ENCODE measurements at places on chromosomes 6 and 20.

GRCh38 chr20:910132-910869 lies 5.8 kb downstream of the ANGPT4 start:
- no peak for DNase-seq

DNA sequence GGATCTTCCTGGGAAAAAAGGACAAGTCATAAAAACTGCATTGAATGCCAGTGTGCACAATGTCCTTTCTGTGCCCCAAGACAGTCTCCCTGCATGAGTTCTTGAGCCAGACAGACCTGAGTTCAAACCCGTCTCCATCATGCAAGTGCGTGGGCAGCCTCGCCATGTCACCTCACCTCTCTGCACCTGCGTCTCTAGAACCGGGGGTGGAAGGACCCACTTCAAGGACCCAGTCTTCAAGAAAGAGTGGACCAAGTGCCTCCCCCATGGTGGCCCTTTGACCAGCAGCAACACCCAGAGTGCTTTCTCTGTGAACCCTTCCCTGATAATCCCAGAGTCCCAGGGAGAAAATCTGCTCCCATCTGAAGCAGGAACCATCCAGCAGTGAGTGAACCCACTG lies 23.5 kb upstream of the ANGPT4 start:
- DNase-seq, result no peak

DNA sequence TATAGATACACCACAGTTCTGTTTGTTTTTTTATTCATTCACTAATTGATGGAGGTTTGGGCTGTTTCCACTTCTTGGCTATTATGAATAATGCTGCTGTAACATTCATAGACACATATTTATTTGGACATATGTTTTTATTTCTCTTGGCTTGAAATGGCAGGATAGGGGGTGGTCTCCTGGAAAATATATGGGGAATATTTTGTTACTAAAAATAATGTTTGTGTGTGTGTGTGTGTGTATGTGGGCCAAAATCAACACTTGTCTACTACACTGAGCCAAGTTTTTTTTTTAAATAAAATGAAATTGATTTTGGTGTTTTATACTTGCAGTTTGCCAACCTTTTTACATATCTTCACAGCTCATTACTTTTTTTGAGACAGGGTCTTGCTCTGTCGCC lies 264.4 kb upstream of the SULF2 start:
- peak; percentile 66 for DNase-seq

DNA sequence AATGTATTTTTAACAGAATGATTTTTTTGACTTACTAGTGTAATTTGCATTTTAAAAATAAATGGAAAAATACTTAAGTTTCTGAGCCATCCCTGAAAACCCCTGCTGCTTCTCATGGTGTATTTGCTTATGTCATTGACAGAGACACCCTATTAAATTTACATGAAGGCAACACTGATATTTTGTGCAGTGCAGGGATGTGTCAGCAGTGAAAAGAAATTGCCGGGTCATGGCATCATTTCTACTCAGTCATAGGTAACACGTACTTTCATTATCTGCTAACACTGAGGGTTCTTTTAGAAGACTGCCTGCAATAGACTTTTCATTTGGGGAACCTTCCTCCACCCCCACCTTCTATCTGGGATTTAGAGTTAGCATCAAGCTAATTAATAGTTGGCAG lies 136.7 kb upstream of the RNF217 start:
- DNase-seq, result no peak

GRCh38 chr6:165893431-165893830 lies 230.4 kb upstream of the PDE10A start:
- no peak for DNase-seq

DNA sequence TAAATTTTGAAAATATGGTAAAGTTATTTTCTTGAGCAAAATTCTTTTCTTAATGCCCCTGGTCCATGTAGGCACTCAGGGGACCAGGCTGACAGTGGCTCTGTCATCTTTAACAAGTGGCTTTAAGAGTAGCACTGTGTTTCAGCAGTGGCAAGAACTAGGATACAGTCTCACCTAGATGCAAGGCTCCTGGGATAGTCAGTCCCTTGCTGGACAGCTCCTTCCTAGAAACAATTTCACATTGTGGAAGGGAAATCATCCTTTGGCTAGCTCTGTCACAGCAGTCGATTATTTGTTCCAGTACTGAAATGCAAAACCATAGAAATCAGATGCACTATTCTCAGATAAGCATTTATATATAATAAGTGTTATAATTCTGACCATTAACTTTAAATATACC lies 175.4 kb upstream of the KCNQ5 start:
- DNase-seq, result no peak

- DNase-seq, result no peak
These were observed 16.5 kb downstream of the TNFAIP3 start for GRCh38 chr6:137883400-137884148.

DNA sequence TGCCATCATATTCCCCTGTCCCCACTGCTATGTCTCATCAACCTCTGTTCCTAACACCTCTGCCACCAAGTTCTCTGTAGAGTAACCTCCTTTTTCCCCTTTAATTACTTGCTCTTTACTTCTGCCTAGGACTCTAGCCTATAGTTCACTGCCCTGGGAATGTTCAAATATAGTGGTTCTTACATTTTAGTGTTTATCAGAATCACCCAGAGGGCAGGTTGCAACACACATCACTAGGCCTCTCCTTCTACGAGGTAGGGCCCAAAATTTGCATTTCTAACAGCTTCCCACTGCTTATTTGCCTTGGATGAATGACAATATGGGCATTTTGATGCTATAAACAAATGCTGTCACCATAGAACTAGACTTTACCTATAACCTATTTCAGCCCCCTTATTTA lies 23.1 kb upstream of the C6orf141 start:
- DNase-seq, result no peak

DNA sequence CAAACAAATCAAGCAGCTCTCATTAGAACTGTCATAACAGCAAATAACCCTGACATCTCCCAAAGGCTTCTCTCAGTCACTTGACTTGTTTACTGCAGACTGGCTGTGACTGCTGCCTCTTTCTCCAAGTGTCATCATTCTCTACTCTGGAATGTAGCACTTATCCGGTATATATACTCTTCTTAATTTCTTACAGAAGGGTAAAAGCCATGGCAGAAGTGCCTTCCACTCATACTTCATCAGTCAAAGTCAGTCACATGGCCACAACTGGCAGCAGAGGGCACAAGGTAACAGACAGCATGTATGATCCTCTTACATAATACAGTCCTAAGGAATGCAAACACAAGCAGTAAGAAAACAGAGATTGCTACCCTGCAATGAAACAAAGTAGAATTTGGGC lies 9.3 kb downstream of the NAPB start:
- no peak for DNase-seq

DNA sequence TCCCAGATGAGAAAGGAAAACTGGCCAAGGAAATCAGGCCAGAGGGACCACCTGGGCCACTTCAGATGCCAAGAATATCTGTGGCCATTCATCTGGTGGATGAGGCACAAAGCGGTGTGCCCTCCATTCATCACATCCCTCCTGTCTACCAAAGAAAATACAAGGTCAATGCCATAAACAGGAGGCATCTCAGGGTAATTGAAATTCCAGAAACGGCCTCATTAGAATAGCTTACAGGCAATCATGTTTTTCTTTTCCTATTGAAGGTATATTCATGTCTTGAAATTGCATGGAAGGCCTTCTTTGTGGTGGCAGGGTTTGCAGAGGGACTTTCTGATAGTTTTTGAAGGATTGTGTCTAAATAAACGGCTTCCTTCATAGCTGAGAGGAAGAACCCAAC lies 578.3 kb downstream of the HAO1 start:
- DNase-seq, result no peak

- no peak for DNase-seq
These were observed 76.9 kb downstream of the PLCG1 start for GRCh38 chr20:41214202-41214601.
